WTC11 (cell line): ENCODE measurements at places on chromosomes 2 and 18. TPM values are rescaled to one million over a fixed set of nuclear protein-coding genes. Genes with fewer than 3 reads are reported as not detected.

- H3K27me3 ChIP-seq, result no peaks in the 10 kb centered on the region
- no peaks in the 10 kb centered on the region for H3K36me3 ChIP-seq
- no peak for DNase-seq
- H3K27ac ChIP-seq, result no peak overlapping the region
- no peak overlapping the region for H3K4me3 ChIP-seq
These were observed 34.0 kb downstream of the ARHGAP28 start for GRCh38 chr18:6763524-6763923.

CHRNA1 gene
- total RNA-seq, result not detected in 3 replicates

INPP5D gene
- 17.2 to 23.7 TPM (median 22.3 TPM) in 3 replicates for total RNA-seq

DNA sequence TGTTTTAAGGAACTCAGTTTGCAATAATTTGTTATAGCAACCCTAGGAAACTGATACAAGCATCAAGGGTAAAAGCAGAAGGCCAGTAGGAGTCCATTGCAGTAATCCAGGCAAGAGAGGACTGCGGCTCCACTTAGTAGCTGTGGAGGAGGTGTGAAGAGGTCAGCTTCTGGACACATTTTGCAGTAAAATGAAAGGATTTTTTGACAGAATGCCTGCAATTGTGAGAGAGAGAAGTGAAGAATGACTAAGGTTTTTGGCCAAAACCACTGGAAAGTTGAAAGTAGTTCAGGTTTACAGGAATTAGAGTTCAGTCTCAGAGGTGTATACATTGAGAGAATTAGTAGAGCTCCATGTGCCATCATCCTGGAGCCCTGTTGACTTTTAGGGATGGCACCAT, 129.5 kb downstream of the RHBDD1 start:
- no peak overlapping the region for H3K4me3 ChIP-seq
- H3K4me1 ChIP-seq, result no peaks in the 10 kb centered on the region
- no peak overlapping the region for H3K27ac ChIP-seq
- no peaks in the 10 kb centered on the region for H3K27me3 ChIP-seq
- no peaks in the 10 kb centered on the region for H3K36me3 ChIP-seq

SLC11A1 gene
- 0.25 to 0.55 TPM (median 0.31 TPM) in 3 replicates for total RNA-seq
